Large intestine (tissue), 12 donors: ENCODE measurements at places on chromosomes 1 and 21.

DNA sequence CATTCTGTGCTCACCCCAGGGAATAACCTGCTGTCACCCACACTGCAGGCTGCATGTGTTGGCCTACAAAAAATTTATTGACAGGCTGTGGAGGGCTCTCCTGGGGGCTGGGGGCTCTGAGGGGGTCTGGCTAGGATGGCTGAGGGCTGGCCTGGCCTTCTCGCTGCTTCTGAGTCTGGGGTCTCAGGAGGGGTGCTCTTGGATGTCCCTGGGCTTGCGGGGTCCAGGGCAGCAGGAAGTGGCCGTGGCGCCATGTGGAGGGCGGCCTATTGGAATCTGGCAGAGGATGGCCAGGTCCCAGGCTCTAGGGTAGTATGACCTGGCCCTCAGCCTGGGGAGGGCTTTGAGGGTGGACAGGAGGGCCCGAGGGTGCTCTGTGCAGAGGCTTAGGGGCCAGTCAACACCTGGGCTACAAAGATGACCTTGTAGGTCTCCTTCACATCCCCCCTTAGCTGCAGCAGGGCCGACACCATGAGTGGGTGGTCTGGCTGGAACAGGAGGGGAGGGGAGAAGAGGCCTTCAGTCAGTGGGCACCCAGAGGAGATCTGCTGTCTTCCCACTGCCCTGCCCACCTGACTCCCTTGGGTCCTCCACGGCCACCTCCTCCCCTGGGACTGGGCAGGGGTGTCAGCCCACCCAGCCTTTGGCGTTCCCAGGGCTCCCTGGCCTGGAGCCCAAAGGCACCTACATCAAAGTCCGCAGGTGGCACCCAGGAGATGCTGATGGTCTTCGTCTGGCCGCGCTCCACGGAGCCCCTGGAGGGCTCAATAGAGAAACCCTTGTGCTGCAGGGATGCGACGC, 3.0 kb upstream of the TMEM52 start:
- no peak for DNase-seq

DNA sequence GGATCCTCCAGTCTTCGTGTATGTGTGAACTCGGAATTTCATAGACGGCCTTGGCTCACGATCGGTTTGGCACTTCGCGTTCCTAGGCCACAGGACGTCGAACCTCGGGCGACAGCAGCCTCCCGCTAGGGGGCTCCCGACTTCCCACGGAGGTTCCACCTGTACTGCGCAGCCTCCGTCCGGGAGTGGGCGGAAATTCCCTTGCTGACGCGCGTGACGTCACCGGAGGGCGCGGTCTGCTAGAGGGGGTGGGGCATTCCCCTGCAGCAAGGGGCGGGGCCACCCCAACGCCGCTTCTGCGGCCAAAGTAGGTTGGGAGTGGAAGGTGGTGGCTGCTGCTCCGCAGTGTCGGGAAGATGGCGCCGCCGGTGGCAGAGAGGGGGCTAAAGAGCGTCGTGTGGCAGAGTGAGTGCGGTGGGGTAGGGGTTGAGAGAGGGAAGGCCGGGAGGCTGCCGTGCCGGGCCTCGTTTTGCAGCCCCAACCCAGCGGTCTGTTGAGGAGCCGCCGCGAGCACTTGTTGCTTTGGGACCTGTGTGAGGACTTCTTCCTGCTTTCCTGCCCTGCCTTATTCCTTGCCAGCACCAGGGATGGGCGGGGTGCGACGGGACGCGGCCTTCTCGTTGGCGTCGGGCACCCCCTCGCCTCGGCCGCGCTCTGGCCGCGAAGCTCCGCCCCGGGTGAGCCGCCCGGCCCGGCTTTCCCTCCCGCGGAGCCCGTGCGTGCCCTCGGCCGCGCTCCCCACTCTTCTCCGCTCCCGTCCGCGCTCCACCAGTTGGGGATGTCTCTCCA, at the start of gene STXBP3:
STXBP3 (plus strand) TSS at position 293 of the 789 bp plus-strand sequence; CDS start at position 357, 64 bp downstream.
- peak; percentile 97 for DNase-seq

DNA sequence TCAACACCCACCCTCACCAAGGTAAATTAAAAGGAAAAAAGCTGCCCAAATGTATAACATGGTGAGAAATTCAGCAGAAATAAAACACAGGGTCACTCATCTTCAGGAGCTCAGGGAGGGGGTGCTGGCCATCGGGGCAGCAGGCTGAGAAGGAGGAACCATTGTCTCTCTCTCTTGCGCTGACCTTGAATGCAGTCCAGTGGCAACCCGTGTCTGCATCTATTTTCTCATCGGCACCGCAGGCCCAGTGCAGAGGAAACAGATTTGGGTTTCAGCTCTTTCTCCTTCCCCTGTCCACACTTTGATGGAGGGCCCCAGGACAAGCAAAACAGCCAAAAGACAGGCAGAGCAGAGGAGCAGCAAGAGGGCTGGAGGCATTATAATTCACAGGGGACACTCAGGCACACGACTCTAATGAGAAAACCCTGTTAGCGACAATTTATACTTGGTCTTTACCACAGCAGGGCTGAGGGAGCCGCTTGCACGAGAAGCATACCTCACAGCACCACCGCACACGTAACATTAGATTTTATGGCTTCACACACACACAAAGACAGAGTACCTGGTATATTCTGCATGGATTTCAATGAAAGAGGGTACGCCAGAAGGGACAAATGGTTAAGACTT, 18.6 kb downstream of the MKNK1 start:
- no peak for DNase-seq

DNA sequence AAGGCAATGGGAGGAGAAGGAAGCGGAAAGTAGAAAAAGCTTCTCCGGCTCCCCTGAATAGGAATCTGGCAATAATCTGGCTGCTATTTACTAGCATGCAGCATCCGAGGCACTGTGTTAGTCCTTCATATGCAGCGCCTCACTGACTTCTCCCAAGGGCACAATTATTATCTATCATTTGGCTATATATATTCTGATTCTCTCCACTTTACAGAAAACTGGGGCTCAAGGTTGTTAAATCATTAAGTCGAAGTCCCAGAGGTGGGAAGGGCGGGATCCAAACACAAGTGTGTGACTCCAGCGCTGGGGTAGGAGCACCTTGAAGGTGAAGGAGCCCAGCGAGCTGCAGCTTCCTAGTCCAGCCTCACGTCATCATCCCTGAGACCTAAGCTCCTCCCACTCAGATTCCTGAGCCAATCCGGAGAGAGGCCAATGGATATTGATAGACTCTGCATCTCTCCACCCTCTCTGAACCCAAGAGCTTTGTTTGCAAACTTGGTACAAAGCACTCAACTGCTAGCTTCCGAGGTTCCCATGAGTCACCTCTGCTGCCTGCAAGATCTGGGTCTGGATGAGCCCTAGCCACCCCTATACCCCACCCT, 16.6 kb upstream of the EYA3 start:
- peak; percentile 70 for DNase-seq

- no peak for DNase-seq
Measured at GRCh38 chr21:14913638-14914037, 151.2 kb downstream of the NRIP1 start.

- DNase-seq = no peak
Measured at GRCh38 chr1:19709260-19709793, 44.7 kb downstream of the HTR6 start.

DNA sequence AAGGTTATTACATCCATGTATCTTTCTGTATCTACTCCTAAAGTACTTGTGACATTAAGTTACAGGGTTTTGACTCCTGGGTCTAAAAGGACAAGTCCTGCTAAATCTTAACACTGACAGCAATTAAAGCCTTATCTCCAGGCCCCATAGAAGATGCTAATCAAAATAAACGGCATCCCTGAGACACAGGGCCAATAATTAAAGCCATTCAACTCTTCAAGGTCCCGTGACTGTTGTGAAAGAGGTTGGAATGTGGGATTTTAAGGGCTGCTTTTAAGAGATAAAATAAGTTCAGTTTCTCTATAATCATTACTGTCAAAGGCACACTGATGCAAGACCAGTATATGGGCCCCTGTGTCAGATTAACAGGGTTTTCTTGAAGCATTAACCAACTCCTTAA, 8.3 kb downstream of the DNAI4 start:
- DNase-seq = peak; percentile 79

GRCh38 chr21:14245711-14246110, 29.8 kb downstream of the RBM11 start:
- no peak for DNase-seq

- no peak for DNase-seq
Measured at GRCh38 chr21:44918581-44919033, 2.1 kb downstream of the ITGB2 start.

- no peak for DNase-seq
Measured at GRCh38 chr1:245067257-245067656, 87.5 kb upstream of the KIF26B start.

- no peak for DNase-seq
Measured at GRCh38 chr1:98675282-98675681, 13.8 kb downstream of the SNX7 start.

GRCh38 chr1:20035114-20035513, 34.9 kb upstream of the PLA2G5 start:
- DNase-seq = no peak

DNA sequence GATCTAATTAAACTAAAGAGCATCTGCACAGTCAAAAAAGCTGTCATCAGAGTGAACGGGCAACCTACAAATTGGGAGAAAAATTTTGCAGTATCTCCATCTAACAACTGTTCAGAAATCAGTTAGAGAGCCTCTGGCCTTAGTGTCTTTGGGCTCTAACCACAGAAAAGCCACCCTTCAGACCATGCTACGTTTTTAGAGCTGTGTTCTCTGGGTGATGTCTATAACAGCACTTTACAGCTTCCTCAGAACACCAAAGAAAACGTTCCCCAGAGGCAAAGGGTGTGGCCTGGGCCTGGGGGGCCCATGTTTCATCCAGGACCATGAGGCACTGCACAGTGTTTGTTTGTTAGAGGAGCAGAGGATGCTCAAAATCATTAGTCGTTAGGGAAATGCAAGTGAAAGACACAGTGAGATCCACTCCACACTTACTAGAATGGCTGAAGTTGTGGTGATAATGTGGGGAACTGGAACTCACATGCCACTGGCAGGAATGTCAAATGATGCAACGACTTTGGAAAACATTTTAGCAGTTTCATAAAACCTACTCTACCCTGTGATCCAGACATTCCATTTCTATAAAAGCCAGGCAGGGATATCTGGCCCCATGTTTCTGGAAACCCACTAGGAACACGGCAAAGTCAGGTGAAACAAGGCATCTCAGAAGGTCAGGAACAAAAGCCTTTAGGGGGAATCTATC, 250.4 kb upstream of the HOOK1 start:
- no peak for DNase-seq

DNA sequence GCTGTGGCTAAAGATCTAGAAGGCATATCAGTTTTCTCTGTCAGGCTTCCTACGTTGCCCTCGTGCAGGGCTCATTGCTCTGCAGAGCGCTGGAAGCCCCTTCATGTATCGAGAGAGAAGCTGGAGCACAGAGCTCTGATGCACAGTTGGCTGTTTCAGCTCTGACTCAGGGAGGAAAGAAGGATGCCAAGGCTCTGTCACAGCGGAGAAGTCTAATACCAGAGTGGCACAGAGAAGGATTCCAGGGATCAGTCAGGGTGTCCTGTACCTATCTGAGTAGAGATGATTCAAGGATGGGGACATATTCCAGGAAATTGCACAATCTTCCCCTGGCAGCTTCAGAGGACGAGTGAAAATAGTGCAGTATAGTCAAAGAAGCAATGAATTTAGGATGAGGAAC, 179.2 kb upstream of the FMN2 start:
- DNase-seq = no peak

DNA sequence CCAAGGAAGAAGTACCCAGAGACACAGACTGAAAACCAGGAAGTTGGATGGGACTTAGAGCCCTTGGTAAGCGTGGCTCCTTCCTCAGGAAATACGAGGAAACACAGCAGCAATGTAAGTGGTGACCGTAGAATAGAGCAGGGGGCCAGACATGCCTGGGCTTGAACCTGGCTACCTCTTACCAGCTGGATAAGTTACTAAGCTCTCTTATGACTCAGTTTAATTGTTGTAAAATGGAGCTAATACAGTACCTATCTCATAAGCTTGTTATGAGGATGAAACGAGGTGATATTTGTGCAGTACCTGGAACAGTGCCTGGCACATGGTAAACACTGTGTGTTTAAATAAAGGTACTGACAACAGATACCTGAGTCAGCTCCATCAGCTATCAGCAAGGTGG, 19.2 kb downstream of the EBNA1BP2 start:
- DNase-seq = no peak

GRCh38 chr1:76433526-76433925, 359.0 kb downstream of the ST6GALNAC3 start:
- DNase-seq = no peak

DNA sequence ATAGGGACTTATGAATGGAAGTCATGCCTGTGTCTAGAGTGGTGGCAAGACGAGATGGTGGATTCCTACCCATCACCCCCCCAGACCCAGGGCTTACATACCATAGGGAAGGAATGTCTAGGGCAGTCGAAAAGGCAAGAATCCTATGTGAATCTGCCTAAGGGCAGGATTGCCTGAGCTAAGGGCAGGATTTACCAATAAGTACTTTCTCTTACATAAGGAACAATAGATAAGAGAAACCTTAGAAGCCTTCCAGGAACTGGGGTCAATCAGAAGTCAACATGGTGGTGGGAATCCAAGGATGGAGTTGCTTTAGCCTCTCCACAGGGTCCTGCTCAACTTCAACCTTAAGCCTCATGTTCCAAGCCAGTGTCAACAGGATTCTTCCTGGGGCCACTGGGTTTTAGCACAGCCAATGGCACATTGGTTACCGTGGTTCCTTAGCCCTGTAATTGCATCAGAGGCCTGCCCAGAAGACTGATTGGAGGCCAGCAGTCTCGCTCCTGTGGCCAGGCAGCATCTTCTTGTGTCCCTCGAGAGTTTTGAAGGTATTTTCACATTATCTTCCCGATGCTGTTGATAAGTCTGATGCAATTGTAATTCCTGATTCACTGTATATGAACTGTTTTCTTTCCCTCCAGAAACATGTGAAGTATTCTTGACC, 20.7 kb downstream of the BACE2 start:
- DNase-seq = no peak
